Fibroblast of skin of left biceps (primary cell): ENCODE measurements at places on chromosomes 5 and 9.

GRCh38 chr5:86748538-86749105, 130.9 kb downstream of the COX7C start:
- DNase-seq, result no peak

DNA sequence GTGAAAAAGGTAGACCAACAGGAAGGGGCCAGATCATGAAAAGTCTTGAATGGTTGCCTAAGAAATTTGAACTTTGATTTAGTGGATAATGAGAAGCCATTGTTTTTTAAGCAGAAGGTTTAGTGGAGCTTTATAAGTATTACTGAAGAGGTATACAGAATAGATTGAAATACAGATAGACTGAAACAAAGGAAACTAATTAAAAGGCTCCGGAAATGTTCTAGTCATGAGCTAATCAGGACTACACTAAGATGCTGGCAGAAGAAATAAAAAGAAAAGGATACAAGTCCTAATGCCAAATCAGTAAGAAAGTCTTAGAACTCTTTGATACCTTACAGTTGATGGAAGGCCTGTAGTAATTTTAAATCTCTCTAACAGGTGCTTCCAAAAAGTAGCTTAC, 45.7 kb upstream of the RFX3 start:
- DNase-seq, result no peak

GRCh38 chr9:130607640-130608420, 28.5 kb downstream of the FUBP3 start:
- DNase-seq, result peak; percentile 15

GRCh38 chr5:40683305-40683704, 3.6 kb downstream of the PTGER4 start:
- DNase-seq, result no peak

DNA sequence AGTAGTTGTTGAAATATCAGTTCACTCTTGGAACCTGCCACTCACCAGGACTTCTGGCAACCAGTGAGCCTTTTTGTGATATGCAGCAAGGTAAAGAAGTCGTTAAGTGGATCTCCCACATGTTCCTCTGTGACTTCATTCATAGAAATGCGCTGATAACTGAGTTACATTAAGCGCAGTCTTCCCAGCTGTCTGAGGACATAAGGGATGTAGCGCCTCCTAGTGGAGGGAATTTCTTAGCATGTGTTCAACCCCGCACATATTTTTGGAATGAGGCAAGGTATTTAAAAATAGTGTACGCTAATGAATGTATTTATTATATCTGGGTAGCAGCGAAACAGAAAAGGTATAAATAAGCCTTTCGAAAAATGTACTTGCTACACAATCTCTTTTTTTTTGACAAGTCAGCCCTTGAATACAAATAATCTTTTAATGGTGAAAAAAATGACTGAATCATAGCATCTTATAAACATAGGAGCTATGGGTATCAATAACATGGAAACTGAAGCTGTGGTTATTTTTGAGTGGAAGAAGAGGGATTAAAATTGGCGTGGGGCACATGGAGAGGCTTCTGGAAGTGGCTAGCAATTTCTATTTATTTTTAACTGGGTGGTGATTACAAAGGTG, 38.0 kb downstream of the PALM2AKAP2 start:
- peak; percentile 93 for DNase-seq

DNA sequence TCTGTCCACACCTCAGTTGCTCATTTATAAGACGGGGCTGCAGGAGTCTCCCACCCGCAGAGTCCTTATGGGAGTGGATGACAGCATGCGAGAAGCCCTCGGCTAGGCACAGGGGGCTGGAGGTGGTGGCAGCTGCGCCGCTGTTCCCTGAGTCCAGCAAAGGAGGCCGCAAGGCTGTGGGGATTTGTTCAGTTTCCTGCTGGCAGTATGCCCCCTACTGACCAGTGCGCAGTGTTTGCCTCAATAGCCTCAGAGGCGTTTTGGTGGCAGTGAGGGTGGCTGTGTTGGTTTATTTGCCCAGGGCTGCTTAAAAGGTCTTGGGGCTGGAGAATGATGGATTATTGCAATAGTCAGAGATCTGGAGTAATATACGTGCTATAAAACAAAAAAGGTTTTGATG, 176.3 kb upstream of the OTULINL start:
- DNase-seq, result no peak

DNA sequence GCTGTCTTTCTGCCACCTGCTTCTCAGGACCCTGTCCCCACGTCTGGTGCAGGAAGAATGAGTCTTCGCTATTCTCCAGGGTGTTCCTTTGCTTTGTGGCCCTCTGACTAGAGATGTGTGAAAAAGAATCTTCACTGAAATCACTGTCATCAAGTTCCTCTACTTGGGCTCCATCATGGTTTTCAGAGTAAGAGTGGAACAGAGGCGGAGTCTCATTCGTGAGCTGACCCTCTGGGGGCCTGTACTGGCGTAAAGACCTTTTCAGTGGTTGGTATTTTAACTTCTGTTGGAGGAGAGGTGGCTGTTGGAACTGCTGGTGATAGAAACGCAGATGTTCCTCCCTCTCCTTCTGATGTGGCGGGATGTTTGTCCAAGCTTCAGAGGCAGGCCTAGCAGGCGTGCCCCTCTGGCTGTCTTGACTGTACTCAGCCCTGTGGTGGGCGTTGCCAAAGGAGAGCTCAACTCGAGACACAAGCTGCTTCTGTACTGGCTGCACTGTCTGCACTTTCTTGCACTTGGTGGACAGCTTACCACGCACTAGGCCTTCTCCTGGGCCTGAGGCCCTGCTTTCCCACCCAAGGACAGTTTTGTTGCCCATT, 72.0 kb downstream of the KIF24 start:
- DNase-seq, result no peak

DNA sequence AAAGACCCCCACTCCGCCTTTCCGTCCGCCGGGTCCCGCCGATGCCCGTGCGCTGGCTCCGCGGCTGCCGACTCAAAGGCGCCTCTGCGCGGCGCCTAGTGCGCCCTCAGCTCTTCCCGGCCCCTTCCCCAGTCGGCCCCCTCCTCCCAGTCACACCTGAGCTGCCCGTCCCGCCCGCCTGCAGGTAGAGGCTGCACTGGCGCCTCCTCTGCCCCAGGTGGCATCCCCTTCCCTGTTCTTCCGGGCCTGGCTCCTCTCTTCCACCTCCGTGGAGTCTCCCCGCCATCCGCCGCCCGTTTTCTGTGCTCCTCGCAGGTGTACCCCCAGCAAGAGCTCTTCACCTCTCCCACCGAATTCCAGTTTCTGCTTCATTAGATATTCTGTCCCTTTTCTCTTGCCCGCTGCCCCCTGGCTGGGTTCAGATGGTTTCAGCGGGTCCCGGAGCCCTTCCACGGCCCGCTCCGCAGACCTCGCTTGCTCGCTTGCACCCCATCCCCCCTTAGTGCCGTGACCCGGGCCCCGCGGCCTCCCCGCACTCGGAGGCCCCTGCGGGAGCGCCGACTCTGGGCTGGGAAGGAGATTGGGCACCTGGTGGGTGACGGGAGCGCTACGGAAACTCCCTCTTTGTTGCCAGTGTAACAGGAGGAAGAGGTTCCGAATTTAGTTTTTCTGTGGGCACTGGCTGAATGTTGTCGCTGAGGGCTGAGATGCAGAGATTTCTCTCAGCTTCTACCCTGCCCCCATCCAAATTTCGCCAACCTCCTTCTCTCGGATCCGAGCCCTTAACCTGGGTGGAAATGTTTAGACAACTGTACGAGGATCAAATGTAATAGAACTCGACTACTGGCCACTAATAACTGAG, 809 bp downstream of the SLC44A1 start:
- DNase-seq, result no peak

DNA sequence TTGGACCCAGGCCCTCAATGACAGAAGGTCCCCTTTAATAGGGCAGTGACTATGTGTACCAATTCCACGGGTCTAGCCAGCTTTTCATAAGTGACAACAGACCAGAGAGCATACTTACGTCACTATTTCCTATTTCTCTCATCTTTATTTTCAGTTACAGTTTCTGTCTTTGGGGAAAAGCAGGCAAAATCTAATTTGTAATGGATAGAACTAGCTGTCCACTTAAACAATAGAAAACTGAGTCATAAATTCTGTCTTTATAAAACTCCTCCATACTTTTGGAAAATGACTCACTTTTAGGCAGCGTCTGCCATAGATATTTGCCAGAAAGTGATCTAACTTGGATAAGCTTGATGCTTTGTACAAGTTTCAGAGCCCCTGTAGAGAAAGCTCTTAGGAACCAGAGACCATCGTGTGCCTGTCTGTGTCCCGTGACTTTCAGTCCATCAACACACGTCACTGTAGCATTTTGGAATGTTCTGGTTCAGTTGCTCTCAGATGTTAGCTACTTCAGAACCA, 101.9 kb downstream of the F2RL2 start:
- peak; percentile 47 for DNase-seq

DNA sequence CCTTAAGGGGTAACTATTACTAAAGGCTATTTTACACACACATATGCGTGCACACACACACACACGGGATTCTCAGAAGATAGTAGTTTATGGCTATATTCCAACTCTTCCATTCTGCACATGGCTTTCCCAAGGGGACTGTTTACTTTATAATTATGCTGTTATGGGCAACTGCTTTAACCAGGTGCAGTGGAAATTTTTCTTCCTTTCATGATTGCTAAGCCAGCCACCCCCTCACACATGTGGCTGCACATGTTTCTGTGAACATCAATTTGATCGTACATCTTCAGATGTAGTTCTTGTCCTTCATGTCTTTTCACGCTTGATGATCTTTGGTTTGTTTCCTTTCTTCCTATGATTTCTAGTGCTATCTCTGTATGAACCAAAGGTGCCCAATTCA, 37.0 kb downstream of the MRPS30 start:
- DNase-seq, result no peak
